Fibroblast of lung (primary cell): ENCODE measurements at places on chromosomes 13 and 19. TPM values are rescaled to one million over a fixed set of nuclear protein-coding genes. Genes with fewer than 3 reads are reported as not detected.

The KIR3DL1 gene
- total RNA-seq, result not detected in 2 replicates

The OR1M1 gene
- total RNA-seq, result not detected in 2 replicates

The JUND gene
- total RNA-seq, result 149 and 166 TPM in 2 replicates

The KLK14 gene
- total RNA-seq, result not detected in 2 replicates

The ZNF682 gene
- 1.3 and 2.5 TPM in 2 replicates for total RNA-seq

DNA sequence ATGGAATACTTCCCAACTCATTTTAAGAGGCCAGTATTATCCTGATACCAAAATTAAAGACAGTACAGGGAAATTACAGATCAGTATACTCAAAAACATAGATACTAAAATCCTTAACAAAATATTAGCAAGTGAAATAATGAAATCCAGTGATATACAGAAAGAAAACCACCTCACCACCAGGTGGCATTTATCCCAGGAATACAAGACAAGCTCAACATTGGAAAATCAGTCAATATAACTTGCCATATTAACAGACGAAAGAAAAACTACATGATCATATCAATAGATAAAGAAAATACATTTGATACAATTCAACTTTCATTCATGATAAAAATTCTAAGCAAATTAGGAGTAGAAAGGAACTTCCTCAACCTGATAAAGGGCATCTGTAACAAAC, 6.7 kb upstream of the GNA15 start:
- no peaks in the 10 kb centered on the region for H3K36me3 ChIP-seq
- DNase-seq, result peak; percentile 79
- H3K27ac ChIP-seq, result no peak overlapping the region
- no peaks in the 10 kb centered on the region for H3K4me1 ChIP-seq

GRCh38 chr19:32464279-32464678, 58.7 kb downstream of the DPY19L3 start:
- H3K27me3 ChIP-seq, result no peaks in the 10 kb centered on the region
- no peak overlapping the region for H3K27ac ChIP-seq
- H3K36me3 ChIP-seq, result peaks cover 1% of the 10 kb centered on the region
- no peak overlapping the region for H3K4me3 ChIP-seq
- DNase-seq, result no peak

DNA sequence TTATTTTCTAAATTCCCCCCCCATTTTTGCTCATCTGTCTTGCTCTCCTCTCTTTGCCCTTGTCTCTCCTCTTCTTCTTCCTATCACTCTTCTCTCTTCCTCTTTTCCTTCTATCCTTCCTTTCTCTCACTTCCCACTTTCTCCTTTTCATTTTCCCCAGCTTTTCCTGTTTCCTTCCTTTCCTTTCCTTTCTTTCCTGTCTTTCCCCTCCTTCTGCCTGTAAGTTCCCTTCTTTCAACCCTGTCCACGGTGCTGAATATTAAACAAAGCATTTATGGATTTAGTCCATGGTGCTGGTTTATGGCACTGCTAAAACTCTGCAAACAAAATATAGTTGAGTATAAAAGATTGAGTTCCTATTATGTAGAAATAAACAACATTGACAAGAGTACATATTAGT, 27.6 kb downstream of the SCEL start:
- H3K36me3 ChIP-seq, result no peaks in the 10 kb centered on the region
- no peak overlapping the region for H3K27ac ChIP-seq
- DNase-seq, result peak; percentile 41
- H3K4me1 ChIP-seq, result no peaks in the 10 kb centered on the region
- H3K4me3 ChIP-seq, result no peak overlapping the region
- no peaks in the 10 kb centered on the region for H3K27me3 ChIP-seq

- peaks cover 2% of the 10 kb centered on the region for H3K4me1 ChIP-seq
- no peak for DNase-seq
- H3K27me3 ChIP-seq, result no peaks in the 10 kb centered on the region
- H3K36me3 ChIP-seq, result no peaks in the 10 kb centered on the region
Measured at GRCh38 chr19:19205416-19206410, 2.5 kb upstream of the NR2C2AP start.

DNA sequence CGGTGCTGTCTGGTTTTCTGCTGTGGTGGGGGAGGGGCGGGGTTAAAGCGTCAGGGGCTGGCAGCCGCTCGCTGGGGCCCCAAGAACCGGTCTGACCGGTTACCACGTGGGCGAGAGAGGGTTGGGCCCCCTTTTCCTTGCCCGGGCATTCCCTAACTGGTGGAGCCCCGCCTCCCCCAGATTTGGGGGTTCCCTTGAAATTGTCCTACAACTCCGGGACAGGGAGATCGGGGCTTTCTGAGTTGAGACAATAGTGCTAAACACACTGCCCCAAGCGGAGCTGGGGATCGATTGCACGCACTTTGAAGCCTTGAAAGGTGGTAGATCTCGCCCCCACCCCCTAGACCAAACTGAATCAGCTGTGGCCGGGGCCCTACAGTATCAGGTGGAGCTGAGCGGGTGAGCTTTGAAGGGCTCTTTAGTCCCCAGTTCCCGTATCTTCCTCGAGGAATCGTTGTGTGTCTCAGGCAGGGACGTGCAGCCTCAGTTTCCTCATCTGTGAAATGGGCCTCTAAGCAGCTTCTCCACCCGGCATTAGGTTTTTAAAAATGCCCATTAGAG, 4.8 kb downstream of the IER2 start:
- H3K36me3 ChIP-seq, result peaks cover 2% of the 10 kb centered on the region
- DNase-seq, result peak; percentile 57
- H3K27ac ChIP-seq, result peak overlapping the region; percentile 97
- H3K27me3 ChIP-seq, result no peaks in the 10 kb centered on the region
- H3K4me3 ChIP-seq, result peak overlapping the region; percentile 90
- H3K4me1 ChIP-seq, result peaks cover 10% of the 10 kb centered on the region

- H3K4me1 ChIP-seq, result no peaks in the 10 kb centered on the region
- DNase-seq, result no peak
- H3K36me3 ChIP-seq, result peaks cover 34% of the 10 kb centered on the region
- H3K27ac ChIP-seq, result no peak overlapping the region
Measured at GRCh38 chr19:2079076-2079864, 16.9 kb downstream of the MOB3A start.

DNA sequence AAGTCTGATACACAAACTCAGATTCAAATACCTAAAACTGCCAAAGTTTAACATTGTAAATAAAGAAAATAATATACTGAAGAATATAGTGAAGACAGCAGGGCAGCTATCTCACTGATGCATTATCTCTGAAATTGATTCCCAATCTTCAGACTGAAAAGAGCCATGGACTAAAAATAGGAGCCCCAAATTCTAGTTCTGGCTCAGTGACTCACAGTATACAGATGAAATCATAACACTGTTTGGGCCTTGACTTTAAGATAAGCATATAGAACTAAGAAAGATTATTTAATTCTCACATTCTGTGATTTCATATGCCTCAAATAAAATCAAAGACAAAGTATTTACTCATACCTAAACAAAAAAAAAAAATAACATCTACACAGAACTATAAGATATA, 53.9 kb downstream of the RBM26 start:
- no peak for DNase-seq
- peaks cover 5% of the 10 kb centered on the region for H3K36me3 ChIP-seq
- H3K4me3 ChIP-seq, result no peak overlapping the region
- H3K27ac ChIP-seq, result no peak overlapping the region
- no peaks in the 10 kb centered on the region for H3K27me3 ChIP-seq

GRCh38 chr19:19385896-19386869, 19.3 kb upstream of the GATAD2A start:
- DNase-seq, result peak; percentile 42
- H3K4me1 ChIP-seq, result peaks cover 6% of the 10 kb centered on the region
- H3K36me3 ChIP-seq, result no peaks in the 10 kb centered on the region
- H3K27me3 ChIP-seq, result no peaks in the 10 kb centered on the region

DNA sequence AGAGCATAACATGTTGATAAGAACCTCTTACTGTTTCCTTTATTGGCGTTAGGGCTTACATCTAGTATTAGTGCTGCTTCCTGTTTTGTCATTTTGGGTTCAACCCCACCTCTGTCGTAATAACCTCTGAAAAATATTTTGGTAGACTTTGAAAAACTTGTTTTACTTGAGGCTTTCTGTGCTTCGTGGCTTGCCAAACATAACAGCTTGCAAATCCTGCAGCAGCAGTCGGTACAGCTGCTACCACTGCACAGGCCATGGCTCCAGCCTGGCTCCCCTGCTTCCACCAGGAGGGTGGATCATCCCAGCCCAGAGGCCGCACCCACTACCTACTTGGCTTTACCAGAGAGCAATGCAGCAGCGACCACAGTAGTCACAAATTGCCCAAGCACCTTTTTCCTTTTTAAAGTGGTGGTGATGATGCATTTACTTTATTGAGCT, 11.8 kb upstream of the CEACAM4 start:
- H3K27me3 ChIP-seq, result no peaks in the 10 kb centered on the region
- H3K4me3 ChIP-seq, result no peak overlapping the region
- no peak for DNase-seq
- H3K4me1 ChIP-seq, result no peaks in the 10 kb centered on the region
- H3K36me3 ChIP-seq, result no peaks in the 10 kb centered on the region
- no peak overlapping the region for H3K27ac ChIP-seq
